ENCODE measurements at places on chromosomes 7 and 10.

DNA sequence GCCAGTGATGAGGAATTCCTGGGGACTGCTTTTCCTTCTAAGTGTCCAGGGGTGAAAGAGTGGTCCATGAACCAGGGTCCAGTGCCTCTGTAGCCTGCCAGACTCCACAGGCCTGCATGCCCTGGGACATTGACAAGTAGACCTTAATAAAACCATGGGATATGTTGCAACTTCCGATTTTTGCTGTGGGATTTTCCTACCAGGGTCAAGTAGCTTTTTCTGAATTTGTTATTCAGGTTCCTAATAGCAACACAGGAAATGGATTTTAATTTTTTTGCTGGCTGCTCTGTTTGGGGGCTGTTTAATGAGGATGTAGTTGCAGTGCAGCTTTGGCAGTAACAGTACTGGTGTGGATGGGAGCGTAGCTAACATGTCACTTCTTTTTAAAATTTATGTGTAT is 42.1 kb downstream of the WBP1L start:
- no peak for ATAC-seq

DNA sequence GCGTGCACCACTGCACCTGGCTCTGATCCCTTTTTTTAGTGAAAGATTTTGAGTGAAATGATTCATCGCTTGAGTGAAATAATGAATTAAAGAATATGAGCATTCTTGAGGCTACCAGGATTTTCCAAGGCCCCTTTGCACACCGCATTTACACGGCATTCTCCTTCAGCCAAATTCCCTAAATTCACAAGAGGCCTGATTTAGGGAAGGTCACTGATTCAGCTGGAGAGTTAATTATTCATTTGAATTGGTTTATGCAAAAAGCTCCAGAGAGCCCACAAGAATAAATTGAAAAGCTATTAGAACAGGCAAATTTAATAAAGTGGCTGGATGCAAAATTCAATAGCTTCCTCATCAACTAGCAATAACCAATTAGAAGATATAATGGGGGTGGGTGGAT is 46.5 kb downstream of the LEP start:
- no peak for ATAC-seq

- ATAC-seq = no peak
Observed at GRCh38 chr7:44961844-44962482, 16.9 kb downstream of the MYO1G start.

DNA sequence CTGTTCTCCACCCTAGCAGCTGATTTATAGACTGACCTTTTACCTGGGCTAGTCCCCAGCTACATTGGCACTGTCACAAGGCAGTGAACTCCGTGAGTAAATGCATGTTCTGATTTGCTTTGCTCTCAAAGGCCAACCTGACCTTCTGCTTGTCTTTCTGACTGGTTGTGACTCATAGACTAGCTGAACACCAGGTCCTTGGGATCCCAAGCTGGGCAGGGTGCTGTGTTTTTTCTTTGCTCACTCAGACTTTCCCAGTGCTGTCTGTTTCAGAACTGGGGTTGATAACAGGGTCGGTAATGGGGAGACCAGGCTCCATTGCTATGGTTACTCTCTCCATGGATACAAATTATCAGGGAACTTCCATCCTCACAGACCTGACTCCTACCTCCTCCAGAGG is 35.0 kb downstream of the EVX1 start:
- ATAC-seq = no peak

DNA sequence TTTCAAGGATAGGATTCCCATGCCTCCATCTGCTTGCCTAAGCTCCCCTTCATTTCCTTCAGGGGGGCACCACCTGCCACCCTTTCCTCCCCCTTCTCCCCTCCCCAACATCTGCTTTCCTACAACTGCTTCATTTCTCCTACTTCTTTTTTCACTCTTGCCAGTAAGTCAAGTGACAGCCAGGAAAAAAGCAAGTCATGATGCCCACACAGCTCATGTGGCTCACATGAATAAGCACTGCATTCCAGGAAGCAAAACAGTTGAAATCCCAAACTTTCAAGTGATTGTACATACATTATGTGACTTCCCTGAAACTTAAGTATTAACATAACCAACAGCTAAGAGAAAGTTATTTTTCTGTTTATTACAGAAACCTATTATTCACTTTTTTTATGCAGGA is 78.6 kb downstream of the TNS3 start:
- peak; percentile 17 for ATAC-seq

- ATAC-seq = no peak
Observed at GRCh38 chr10:24989867-24990266, 26.1 kb downstream of the ENKUR start.

- no peak for ATAC-seq
Observed at GRCh38 chr7:2715341-2716231, 27.6 kb downstream of the AMZ1 start.

DNA sequence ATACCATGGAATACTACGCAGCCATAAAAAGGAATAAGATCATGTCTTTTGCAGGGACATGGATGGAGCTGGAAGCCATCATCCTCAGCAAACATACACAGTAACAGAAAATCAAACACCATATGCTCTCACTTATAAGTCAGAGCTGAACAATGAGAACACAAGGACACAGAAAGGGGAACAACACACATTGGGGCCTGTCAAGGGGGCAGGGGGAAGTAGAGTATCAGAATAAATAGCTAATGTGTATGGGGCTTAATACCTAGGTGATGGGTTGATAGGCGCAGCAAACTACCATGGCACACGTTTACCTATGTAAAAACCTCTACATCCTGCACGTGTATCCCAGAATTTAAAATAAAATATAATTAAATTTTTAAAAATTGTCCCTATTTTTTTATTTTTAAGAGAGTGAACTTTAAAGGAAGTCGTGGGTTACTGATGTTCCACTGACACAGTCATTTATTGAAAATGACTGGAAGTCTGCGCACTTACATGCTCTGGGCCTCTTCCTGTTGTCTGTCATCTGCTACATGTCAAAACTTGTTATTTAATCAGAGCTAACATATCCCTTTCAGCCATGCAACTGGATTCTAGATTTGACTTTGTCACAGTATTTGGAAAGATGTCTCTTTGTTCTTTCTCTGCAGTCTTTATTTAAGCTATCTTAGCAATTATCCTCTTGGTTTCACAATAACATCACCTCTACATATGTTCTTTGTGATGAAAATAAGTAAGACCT is 73.7 kb upstream of the ABCB5 start:
- ATAC-seq = no peak

- no peak for ATAC-seq
Observed at GRCh38 chr7:149369497-149369896, 91.4 kb downstream of the ZNF777 start.

DNA sequence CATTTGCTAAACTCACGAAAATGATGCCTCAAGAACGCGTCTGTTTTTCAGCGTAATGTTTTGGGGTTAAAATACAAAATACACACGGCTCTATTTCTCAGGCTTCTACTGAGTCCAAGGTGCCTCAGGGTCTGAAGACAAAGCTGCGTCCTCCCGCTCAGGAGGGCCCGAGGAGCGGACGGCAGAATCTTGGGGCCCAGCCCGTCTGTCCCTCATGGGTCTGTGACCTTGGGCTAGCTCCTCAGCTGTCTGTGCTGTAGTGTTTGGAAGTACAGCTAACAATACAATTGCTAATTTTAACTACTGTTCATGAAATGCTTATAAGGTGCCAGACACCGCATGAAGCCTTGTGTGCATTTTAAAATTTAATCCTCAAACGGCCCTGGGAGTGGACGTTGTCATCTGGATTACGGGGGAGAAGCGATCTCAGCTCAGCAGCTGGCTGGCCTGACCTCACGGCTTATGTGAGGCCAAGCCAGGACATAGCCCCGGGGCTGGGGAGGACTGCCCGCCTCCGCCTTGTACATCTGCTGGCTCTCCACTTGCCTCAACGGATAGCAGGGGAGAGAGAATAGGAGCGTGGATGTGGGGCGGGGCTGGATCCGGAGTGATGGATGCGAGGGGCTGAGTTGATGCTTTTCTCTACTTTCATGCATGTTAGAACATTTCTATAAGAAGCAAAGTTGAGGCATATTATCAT is 357.4 kb downstream of the GLRX3 start:
- ATAC-seq = no peak

- no peak for ATAC-seq
Observed at GRCh38 chr10:29861811-29862505, 197.4 kb downstream of the JCAD start.

DNA sequence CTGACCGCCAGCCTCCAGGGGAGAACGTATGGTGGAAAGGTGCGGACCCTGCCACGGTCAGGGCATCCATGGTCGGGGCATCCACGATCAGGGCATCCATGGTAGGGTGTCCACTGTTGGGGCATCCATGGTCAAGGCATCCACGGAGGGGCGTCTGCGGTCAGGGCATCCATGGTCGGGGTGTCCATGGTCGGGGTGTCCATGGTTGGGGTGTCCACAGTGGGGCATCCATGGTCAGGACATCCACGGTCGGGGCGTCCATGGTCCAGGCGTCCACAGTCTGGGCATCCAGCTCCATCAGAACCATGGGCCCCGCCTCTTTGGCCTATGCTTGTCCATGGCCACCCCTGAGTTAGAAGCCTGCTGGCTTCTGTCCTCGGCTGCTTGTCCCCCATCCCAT is 148.1 kb downstream of the ADARB2 start:
- no peak for ATAC-seq

- no peak for ATAC-seq
Observed at GRCh38 chr10:100380400-100380799, 33.4 kb downstream of the SCD start.

DNA sequence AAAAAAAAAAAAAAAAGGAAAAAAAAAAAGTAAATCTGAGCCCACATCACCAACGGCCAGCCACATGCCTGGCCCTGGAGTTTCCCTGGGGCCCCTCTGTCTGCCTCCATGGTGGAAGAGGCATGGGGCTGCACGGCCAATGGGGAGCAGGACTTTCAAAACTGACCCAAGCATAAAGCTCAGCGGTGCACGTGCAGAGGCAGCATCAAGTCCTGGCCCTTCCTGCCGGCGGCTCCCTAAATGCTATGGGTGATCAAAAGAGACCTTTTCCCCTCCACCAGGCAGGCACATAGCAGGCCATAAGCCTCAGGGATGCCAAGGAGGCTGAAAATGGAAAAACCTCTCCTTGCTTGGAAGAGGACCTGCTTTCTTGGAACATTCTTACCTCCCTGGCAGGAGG is 94.3 kb downstream of the OAT start:
- no peak for ATAC-seq

DNA sequence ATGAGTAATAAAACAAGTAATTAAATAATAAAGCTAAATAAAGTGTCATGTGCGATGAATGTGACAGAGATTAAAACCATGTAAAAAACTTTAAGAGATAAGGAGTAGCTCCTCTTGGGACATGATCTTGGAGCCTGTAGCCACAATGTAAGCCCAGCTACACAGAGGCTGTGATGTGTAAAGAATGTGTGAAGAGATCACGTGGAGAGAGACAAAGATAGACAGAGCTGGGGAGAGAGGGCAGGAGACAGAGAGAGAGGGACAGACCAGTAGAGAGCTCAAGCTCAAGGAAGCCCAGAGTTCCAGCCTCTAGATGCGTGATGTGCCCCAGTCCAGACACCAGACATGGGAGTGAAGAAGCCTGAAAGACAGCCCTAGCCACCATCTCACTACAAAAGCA is 644.1 kb downstream of the TNS3 start:
- no peak for ATAC-seq

GRCh38 chr7:88919478-88920131 is 124.1 kb upstream of the TEX47 start:
- ATAC-seq = no peak

- no peak for ATAC-seq
Observed at GRCh38 chr7:143233816-143234532, 12.1 kb downstream of the TAS2R40 start.

GRCh38 chr7:414681-415560 is 104.7 kb downstream of the PDGFA start:
- no peak for ATAC-seq

DNA sequence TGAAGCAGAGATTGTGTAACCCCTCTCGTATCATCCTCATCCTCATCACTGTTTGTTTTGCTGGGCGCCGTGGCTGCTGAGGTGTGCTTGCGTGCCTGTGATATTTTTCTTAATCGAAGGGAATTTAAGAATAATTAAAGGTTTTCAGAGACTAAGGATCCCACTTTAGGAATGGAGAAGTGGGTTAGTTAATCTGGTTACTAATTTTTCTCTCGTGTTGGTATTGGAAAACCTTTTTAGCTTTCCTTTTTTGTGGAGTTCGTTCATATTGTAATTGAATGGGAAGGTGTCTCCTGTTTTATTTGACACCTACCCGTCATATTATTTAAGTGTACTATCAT is 1.3 kb downstream of the UBN2 start:
- ATAC-seq = no peak

GRCh38 chr10:79435271-79436065 is 10.0 kb downstream of the ZCCHC24 start:
- peak; percentile 21 for ATAC-seq

DNA sequence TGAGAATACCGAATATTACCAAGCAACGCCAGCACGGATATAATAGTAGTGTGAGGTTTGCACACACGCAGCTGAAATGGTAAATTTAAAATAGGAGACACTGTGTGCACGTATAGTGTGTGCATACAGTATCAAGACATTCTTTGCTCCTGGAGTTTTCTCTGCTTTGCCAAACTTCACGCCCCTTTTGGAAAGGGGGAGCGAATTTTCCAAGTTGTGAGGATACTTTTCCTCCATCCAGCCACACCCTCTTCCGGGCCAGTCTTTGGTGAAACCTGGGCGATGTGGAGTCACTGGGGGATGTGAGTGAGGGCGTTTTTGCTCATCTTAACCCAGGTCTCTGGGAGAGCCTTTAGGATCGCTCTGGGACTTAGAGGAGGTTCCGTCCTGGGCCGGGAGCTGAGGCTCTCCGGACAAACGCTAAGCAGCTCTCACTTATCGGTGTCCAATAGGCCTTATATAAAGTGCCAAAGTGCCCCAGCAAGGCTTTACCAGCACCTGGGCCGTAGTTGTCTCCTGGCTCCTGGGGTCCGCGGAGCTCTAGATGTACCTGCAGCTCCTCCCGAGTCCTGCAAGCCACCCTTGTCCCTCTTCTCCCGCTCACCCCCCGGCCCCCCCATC is 160.0 kb upstream of the MKI67 start:
- no peak for ATAC-seq

DNA sequence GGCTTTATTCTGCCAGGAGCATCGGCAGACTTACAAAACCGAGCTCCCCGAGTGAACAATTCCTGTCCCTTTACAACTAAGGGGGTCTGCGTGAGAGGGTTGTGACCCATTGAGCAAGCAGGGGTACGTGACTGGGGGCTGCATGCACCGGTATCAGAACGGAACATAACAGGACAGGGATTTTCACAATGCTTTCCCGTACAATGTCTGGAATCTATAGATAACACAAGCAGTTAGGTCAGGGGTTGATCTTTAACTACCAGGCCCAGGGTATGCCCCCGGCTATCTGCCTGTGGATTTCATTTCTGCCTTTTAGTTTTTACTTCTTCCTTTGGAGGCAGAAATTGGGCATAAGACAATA is 38.1 kb upstream of the GSDME start:
- no peak for ATAC-seq

DNA sequence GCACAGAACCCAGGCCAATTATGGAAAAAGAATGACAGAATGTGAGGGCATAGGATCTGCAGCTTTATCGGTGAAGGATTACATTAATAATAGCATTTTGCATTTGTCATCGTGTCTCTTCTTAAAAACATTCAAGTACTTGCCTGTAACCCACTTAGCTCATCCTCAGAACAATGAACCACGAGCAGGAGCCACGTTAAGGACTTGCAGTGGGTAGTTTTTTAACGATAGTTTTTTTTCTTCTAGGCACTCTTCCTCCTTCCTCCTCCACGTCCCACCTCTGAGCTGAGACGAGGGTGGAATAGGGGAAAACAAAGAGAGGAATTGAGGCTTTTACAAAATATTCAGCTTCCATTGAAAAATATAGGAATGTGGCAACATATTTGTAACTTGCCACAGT is 27.1 kb downstream of the CDHR3 start:
- ATAC-seq = no peak

- ATAC-seq = no peak
Observed at GRCh38 chr7:109763611-109764010, 1193.9 kb downstream of the DNAJB9 start.
